ENCODE measurements at places on chromosomes 4 and X.

GRCh38 chrX:33211356-33212260 lies at the start of gene DMD:
Gene DMD, minus strand, starts transcription at chrX:33211549. Its CDS starts 237 bp downstream, at chrX:33211312.
- DNase-seq, result no peak

DNA sequence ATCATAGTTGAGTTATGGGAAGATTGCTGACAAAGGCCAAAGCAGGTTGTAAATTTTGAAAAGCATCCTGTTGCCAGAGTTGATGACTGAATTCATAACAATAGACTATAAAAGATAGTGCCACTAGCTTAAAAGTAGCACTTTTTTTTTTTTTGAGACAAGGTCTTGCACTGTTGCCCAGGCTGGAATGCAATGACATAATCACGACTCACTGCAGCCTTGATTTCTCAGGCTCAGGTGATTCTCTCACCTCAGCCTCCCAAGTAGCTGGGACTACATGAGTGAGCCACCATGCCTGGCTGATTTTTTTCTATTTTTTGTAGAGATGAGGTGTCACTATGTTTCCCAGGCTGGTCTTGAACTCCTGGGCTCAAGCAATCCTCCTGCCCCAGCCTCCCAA lies 122.7 kb downstream of the SPOCK3 start:
- DNase-seq, result no peak

- DNase-seq, result no peak
Observed at GRCh38 chrX:153477364-153477857, 7.0 kb upstream of the HAUS7 start.

- DNase-seq, result no peak
Observed at GRCh38 chr4:24368801-24369200, 215.6 kb downstream of the DHX15 start.

GRCh38 chr4:89316931-89317366 lies 9.3 kb upstream of the GPRIN3 start:
- no peak for DNase-seq

DNA sequence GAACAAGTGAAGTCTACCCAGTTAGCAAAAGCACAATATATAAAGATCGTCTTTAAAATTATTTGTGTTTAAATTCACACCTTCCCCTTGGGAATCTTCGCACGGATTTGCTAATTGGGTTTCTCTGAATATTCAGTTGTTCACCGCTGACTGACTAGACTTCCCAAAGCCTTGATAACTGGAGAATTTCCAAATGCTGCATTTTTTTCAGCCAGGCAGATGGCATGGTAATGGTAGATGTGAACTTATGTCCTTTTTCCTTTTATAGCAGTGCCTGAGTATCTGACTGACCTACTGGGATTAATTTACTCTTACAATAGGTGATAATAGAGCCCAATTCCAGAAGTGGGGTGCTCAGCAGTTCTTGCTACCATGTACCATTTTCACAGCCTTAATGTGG lies 548.1 kb downstream of the PACRGL start:
- DNase-seq, result no peak

DNA sequence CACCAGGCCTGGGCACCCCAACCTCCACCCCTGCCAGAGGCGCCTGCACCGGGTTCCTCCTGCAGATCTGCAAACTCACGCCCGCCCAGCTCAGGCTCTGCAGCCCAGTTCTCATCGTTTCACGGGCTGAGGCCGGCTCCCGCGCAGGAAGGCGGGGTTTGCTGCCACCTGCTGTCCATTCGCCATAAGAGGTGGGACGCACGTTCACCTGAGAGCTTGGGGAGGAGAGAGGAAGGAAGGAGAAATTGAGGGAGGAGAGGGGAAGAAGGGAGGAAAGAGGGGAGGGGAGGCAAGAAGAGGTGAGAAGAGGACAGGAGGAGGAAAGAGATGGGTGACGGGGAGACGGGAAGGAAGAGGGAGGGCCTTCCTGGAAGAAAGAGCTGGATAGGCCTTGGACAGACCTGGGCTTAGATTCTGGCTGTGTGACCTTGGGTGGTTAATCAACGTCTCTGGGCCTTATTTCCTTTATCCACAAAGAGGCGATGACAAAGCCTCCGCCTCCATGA lies 114.5 kb downstream of the ADRA2C start:
- no peak for DNase-seq

DNA sequence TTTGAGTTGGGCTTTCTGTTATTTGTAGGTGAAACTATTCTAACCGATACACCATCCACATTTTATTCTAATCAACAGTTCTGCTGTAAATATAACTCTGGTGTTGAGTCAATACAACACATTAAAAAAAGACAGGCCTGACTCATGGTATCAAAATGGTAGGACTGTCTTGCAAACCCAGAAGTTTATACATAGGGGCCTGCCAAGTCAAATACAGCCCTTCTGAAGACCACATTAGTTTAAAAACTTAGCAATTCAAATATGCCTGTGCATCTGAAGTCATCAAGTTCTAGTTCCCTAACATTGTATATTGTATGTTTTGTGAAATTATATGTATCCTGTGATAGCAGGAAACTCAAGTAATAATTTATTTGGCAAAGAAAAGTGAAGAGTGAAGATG lies 24.4 kb upstream of the PDE5A start:
- DNase-seq, result no peak

DNA sequence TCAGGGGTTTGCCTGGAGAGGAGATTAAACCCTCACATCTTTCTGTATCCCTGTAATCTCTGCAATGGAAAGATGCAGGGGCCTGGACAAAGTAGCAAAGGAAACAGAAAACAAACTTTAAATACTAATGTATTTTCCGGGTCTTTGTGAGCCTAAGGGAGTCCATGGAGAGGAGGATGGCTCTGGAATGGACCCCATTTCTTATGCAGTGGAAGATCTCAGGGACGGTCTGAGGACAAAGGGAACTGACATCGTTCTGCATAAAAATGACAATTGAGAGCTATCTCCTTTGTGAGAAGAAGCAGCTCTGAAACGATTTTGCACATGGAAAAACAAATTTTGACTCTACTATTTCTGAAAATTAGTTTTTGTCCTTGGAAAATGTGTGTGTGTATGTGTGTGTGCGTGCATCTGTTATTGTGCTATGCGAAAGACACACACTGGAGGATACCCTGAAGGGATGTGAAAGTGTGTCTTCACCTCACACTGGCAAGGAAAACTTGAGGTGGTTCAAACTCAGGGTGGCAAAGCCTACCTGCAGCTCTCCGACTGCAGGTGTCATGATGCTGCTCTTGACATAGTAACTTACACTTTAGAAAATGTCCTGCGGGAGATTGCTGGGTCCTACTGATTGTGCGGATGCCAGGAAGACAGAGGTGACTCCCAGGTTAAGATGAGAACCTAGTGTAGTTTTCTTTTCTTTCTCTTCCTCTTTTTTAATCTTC lies 126.4 kb upstream of the JADE1 start:
- DNase-seq, result no peak

- no peak for DNase-seq
Observed at GRCh38 chr4:82818664-82819662, 20.4 kb upstream of the SCD5 start.

GRCh38 chrX:70488856-70489255 lies 44.2 kb downstream of the DLG3 start:
- no peak for DNase-seq

DNA sequence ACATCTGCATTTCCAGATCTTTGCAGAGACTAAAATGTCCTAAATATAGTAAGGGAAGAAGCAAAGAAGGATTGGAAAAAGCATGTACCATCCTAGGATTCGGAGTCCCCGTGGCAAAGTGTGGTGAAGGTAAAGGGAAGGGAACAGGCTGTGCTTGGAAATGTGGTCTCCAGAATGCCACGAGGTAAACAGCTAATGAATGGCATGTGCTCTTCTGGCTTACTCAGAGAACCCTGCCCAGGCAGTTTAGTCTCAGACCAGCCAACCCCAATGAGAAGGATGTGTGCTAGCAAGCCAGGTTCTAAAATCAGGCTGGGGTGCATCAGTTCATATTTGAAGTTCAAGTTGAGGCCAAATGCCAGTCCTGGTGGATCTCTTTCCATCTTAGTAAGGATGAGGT lies 113.1 kb downstream of the RS1 start:
- DNase-seq, result no peak
